ENCODE measurements at places on chromosomes 6 and 20.

- DNase-seq, result no peak
Observed at GRCh38 chr6:11536795-11537194, 754 bp upstream of the TMEM170B start.

DNA sequence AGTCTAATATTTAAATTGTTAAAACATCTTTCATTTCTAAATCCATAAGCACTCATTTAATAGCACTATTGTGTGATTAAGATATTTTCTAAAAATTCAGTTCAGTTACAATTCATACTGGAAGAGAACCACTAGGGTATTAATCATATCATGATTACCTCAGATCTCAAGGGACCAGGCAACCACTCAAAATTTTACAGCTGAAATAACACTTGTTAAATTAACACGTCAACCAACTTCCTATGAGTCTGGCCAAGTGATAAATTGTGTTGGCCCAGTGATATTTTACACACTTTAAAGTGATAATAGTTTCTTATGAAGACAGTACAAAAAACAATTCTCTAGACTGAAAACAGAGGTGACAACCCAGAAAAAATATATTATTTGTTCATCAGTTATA lies 869.0 kb upstream of the ADGRB3 start:
- DNase-seq, result no peak

GRCh38 chr6:164216368-164216767 lies 801.9 kb downstream of the QKI start:
- no peak for DNase-seq

DNA sequence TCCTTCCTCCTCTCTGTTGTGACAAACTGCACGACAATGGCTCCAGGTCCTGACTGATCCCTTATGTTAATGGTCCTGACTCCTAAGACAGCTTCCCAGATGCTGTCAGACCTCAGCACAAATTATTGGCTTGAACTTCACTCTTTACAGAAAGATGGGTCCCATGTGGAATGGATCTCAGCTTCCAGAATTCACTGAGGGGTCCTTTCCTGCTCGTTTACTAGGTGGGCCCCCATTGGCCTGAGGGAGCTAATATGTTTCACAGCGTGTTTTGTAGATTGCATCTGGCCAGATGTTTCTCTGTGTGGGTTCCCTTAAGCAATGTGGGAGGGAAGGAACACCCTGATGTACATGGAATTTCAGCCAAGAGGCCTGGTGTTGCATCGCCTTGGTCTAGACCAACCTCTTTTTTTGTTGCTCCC lies 826.6 kb downstream of the MAFB start:
- no peak for DNase-seq

All from HT1080 (cell line).